ENCODE measurements at places on chromosomes 7 and 10.

GRCh38 chr7:127887631-127888030 is 143.6 kb downstream of the LRRC4 start:
- no peak for DNase-seq

DNA sequence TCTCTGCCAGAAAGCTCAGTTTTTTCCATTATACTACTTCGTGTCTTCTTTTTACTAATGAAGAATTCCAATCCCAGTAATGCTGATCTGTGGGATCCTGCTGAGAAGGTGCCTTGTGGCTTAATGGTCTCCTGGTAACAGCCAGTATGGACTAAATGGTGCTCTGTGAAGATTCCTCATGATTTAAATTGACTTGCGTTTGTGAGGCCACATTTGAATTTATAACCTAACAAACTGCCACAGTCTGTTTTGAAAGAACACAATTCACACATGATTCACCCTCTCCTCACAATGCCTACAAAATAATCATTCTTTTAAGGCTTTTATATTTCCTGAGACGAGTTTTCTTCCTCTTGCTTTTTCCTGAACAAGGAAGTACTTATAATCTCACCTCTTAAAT is 140.0 kb downstream of the MBL2 start:
- DNase-seq = no peak

DNA sequence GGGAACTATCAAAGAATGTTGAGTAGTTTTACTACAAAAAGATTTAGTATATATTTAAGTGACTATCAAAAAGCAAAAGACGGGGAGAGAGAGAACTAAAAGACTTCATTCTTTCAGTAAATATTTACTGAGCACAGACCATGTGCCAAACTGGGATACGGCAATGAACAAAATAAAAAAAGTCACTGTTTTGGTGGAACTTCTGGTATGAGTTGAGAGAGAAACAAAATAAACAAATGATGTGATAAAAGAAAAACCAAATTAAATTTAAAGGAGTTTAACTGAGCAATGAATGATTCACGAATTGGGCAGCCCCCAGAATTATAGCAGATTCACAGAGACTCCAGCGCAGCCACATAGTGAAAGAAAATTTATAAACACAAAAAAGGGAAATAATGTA is 17.8 kb upstream of the AKAP9 start:
- no peak for DNase-seq

- no peak for DNase-seq
These were observed 22.5 kb downstream of the TMEM72 start for GRCh38 chr10:44933451-44934321.

- no peak for DNase-seq
These were observed 128.6 kb upstream of the PTPRZ1 start for GRCh38 chr7:121744319-121744718.

GRCh38 chr10:71773221-71773971 is at the start of gene VSIR:
Gene VSIR, minus strand, starts transcription at chr10:71773520. Its CDS starts 81 bp downstream, at chr10:71773439.
- DNase-seq = peak; percentile 91

GRCh38 chr7:29620556-29620930 is 56.9 kb downstream of the PRR15 start:
- no peak for DNase-seq

GRCh38 chr10:103692952-103693811 is 162.2 kb downstream of the SH3PXD2A start:
- peak; percentile 27 for DNase-seq

DNA sequence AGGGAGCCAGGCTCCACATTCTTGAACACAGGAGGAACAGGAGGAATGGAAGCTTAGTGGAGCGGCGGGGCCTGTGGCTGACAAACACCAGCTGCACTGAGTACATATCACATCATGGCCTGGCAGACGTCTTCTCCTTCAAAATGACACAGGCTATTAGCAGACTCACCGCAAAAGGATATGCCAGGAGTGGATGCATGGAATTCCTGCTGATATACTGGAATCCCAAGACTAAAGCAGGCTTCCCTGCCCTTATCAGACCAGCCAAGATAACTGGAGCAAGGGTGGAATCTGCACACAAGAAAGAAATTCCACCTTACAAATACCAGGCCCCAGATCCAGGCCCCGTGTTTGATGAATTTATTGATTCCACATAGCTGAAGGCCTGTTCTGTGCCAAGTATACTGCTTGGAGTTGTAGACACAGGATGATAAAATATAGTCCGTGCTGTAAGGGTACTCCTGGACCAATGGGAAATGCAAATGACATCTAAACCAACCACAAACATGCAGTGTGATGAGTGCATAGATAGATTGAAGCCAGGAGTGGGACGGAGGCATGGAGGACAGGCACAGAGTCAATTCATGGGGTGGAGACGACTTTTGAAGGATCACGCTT is 480.5 kb upstream of the ZMIZ1 start:
- no peak for DNase-seq

DNA sequence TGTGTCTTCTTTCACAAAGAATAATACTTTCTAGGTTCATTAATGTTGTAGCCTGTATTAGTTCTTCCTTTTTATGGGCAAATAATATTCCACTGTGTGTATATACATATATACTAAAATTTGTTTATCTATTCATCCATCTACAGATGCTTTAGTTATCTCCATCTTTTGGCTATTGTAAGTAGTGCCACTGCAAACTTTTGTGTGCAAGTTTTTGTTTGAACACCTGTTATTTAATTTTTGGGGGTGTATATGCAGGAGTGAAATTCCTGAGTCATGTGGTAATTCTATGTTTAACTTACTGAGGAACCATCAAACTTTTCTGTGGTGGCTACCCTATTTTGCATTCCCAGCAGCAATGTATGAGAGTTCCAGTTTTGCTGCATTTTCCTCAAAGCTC is 37.7 kb upstream of the AGR3 start:
- DNase-seq = no peak

DNA sequence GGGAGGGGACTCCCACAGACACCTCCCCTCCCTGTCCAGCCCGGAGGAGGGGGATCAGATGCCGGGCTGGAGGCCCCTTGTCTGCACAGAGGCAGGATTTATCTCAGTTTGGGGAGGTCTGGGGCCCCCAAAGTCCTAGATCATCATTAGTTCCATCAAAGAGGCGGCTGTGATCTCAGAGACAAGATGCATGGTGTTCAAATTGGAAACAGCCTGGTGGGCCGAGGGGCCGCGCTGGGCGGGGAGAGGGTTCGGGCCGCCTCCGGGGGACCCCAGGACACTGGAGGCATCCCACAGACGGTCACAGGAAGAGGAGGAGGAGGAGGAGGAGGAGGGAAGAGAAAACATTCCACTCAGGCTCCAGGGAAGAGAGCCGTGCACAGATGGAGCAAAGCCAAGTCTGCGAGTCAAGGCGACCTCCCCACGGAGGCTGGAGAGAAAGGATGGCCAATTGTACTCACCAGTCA is 69.5 kb upstream of the CUX1 start:
- DNase-seq = no peak

DNA sequence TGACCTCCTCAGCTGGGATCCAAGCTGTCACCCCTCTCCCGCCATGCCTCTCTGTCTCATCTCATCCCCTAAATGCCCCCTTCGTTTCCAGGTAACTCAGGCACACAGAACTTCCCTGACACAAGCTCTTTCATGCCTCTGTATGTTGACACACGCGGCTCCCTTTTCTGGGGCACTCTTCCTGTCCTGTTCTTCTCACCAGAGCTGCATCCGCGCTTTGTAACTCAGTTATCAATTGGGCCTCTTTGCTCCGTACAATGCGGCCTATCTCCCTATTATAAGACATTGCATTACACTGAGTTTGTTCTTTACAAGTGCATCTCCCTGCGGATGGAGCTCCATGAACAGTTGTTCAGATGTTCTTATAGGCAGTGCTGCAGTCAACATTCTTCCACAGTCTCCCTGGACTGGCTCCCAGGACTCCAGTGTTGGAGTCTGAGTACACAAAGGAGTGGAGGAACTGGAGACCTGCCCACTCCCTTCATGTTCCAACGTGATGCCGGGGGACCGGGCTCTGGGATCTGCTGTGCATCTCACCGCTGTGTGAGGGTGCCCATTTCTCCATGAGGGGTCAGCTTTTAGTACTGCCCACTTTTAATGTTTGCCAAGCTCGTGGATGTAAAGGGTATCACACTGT is 56.9 kb upstream of the TNS3 start:
- DNase-seq = no peak

GRCh38 chr7:77727527-77727926 is 31.3 kb downstream of the RSBN1L start:
- no peak for DNase-seq

- DNase-seq = no peak
These were observed 13.3 kb downstream of the ZRANB1 start for GRCh38 chr10:124955243-124955642.

DNA sequence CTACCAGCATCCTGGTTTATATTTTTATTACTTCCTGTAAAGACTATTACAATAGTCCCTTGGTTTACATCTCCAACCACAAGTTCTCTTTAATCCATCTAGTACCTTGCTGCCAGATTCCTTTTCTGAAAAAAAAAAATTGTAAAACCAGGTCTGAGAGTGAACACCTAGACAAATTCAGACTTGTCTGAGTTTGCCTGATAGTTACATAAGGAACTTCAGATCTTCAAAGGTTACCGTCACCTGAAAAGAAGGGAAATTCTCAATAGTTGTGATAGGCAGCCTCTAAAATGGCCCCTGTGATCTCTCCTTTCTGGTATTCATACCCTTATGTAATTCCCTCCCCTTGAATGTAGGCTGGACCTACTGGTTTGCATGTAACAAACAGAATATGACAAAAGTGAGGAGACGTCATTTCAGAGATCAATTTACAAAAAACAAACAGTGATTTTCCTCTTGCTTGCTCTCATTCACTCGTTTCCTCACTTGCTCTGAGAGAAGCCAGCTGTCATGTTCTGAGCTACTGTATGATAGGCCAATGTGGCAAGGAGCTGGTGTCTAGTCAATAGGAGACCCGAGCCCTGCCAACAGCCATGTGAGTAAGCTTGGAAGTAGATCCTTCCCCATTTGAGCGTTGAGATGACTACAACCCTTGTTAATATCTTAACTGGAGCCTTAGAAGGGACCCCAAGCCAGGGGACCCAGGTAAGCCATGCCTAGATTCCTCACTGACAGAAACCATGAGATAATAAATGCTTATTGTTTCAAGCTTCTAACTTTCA is 110.9 kb upstream of the LSM8 start:
- DNase-seq = no peak

- DNase-seq = no peak
These were observed 11.5 kb downstream of the VIM start for GRCh38 chr10:17239345-17240085.

DNA sequence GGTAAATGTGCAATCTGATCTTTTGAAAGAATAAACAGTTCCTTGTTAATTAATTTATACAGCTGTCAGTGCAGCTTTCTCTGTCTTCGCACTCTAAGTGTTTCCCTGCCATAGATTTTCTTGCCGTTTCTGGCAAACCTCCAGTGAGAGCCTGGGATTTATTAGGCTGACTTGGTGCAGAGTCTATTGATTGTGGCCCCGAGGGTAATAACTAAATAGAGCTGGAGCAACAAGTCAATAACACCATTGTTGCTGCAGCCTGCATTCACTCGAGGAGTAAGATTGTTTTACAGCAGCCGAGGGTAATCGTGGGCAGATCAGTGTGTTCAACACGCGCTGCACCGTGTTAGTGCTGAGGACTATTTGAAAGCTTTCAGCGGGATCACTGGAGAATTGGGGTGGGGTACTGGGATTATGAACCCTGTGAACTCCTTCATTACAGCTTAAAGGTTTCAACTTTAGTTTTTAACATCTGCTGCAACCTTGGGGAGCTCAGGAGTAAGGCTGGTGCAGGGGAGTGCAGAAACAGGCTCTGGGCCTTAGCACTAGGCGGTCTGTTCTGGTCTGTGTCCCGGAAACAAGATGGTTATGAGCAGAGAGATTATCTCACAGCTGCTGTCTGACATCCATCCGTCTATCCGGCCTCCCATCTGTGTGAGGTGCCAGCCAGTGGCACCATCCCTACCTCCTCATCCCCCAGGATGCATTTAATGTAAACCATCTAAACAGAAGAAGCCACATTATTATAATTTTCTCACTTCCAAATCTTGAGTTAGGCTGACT is 174.0 kb upstream of the TCF7L2 start:
- no peak for DNase-seq

DNA sequence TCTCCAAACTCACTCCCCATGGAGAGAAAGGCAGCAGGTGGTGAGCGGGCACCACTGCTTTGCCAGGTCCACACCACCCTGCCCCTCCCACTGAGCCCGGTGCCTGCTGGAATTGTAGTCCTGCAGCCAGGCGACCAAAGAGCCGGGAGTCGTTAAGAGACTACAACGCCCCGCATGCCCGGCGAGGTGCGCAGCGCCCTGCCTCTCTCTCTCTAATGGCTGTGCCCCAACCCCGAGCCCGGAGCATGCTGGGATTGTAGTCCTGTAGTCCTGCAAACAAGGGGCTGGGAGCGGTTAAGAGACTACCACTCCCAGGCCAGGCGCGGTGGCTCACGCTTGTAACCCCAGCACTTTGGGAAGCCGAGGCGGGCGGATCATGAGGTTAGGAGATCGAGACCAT is 8.1 kb upstream of the ZNF727 start:
- no peak for DNase-seq

GRCh38 chr10:32151871-32152270 is 95.6 kb upstream of the KIF5B start:
- DNase-seq = no peak

GRCh38 chr10:133471300-133472109 is 17.8 kb downstream of the SCART1 start:
- no peak for DNase-seq

- DNase-seq = no peak
These were observed 64.8 kb upstream of the CALD1 start for GRCh38 chr7:134714470-134715205.

GRCh38 chr7:101156277-101156676 is 2.0 kb downstream of the AP1S1 start:
- no peak for DNase-seq

GRCh38 chr7:34949361-34949760 is 87.9 kb downstream of the DPY19L1 start:
- no peak for DNase-seq

DNA sequence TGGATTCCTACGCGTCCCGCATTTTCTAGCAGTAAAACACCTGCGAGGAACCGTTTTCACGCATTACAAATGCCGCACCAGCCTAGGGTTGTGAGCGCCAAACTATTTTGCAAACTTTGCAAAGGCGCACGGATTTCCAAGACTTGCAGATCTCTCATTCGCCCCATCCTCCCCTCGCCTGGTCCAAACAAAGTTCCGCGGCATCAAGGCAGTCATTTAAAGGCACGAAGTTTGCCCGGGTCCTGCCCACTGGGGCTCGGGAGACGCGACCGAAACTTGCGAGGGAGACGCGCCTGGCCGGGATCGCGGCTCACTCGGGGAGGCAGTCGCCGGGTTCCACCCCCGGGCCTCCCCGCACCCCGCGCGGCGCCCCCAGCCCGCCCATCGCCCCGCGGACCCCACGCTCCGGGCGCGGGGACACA is 613 bp downstream of the USP6NL start:
- DNase-seq = no peak

- DNase-seq = no peak
These were observed 41.9 kb downstream of the DGKI start for GRCh38 chr7:137804836-137805235.
